ENCODE measurements at places on chromosomes 12 and 14.
A peak's percentile ranks its signal among the peaks of the same experiment; 100 is the strongest.

GRCh38 chr12:70645494-70646317 lies 8.5 kb upstream of the PTPRB start:
- peak; percentile 98 for DNase-seq

DNA sequence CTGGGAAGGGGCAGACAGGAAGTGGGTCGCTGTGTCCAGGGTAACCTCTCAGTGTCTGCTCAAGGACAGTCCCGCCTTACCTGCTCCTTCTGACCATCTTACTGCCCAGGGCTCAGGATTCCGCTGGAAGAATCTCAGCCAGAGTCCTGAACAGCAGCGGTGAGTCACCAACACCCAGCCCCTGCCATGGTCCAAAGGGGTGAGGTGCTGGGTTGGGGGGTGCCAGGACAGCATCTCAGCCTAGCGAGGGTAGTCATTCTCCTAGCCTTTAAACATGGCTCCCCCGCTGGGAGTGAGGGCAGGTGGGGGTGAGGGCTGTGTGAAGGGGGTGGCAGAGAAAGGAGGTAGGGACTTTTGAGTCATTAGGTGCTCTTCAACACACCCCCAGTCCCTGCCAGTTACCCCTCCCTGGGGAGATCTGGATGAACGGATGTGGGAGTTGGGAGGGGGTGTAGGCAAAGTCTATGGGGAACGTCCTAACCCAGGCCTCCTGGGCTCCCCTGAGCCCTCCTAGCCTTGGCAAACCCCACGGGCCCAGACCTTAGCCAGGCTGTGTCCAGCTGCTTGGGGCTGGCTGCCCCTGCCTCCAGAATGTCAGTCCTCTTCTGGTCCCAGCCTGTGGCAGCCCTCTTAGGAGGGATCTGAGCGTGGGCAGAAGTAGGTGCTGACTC lies 2.5 kb downstream of the TAMALIN start:
- DNase-seq, result no peak

- no peak for DNase-seq
Measured at GRCh38 chr12:110590806-110591326, 7.7 kb upstream of the PPTC7 start.

- DNase-seq, result peak; percentile 88
Measured at GRCh38 chr12:1217191-1217949, 226.3 kb downstream of the ERC1 start.

GRCh38 chr14:75499084-75499875 lies 23.0 kb upstream of the BATF start:
- DNase-seq, result no peak

DNA sequence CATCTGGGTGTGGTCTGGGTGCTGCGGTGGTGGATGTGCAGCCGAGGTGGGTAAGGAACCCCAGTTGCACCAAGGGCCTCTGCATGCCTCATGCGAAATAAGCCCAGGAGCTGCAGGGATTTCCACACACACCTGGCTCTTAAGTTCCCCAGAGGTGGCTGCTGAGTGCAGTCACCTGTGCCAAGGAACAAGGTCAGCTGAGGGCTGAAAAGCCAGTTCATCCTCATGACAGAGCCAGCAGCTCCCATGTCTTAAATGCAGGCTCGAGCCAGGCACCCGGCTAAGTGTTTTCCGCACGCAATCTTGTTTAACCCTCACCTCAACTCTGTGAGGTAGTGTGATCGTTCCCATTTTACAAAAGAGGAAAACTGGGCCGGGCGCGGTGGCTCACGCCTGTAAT lies 9.7 kb downstream of the HVCN1 start:
- no peak for DNase-seq

DNA sequence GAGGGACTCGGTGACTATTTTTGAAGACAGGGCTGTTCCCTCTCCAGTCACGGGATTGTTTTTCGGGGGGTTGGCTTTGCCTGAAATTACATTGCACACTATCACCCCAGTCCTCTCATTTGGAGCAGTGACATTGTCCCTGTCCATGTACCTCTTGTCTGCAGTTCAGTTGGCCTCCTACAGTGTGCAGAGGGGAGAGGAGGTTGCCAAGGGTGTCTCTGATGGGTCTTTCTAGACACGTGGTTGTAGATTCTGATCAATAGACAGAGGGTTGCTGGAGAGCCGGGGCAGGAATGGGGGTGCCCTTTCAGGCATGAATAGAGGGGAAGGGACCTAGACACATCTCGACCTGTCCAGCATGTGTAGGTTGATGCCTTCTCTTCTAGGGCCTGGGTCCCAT lies 1.2 kb downstream of the TMEM120B start:
- no peak for DNase-seq

DNA sequence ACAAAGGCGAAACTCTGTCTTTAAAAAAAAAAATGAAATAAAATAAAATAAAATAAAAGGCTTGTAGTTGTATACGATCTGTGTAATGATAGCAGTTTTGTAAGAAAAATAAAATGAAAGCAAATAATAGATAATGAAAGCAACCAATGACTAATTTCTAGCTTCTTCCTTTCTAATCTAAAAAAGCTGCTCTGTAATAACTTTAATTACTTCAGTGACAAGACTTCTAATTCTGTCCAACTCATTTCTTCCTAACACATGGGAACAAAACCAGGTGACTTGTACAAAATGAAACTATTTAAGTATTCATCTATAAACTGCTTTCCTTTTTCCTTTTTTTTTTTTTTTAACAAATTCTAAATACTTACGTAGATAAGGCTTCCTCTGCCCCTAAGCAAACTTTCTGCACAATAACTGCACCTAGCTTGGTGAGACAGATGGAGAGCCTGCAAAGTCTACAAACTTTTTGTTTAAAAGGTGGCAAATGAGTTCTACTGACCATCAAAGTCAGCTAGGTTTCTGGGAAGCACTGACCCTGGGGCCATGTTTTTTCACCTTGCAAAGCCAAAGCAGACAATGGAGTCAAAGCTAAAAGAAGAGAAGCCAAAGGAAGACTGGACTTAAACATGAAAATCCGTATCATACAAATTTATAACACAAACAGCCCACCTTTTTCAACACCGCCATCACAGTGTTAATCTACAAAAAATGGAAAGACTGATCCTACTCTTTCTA lies 28.2 kb downstream of the DENND5B start:
- no peak for DNase-seq

- DNase-seq, result no peak
Measured at GRCh38 chr14:23672200-23672599, 36.0 kb downstream of the DHRS2 start.
